ENCODE measurements at places on chromosomes 7 and 10.

GRCh38 chr10:123134915-123135414 lies 805 bp upstream of the HMX3 start:
- no peak for DNase-seq

- DNase-seq, result no peak
Measured at GRCh38 chr7:636396-636795, 90.1 kb upstream of the DNAAF5 start.

DNA sequence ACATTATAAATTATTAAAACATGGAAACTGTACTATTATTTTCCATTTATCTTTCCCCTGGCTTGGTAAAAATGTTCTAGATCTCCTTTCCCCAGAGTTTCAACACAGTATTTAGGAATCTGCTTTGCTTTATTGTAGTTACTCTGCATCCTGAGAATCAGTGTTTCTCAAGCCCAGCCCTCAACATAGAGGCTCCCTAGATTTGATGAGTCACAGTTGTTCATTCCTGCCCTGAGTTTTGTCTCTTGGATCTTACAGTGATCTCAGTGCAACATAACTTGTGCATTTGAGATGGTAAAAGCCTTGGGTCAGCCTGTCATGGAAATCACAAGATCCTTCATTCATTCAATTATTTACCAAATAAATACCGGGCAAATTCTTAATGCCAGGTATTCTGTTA lies 63.0 kb downstream of the VAX1 start:
- DNase-seq, result no peak

DNA sequence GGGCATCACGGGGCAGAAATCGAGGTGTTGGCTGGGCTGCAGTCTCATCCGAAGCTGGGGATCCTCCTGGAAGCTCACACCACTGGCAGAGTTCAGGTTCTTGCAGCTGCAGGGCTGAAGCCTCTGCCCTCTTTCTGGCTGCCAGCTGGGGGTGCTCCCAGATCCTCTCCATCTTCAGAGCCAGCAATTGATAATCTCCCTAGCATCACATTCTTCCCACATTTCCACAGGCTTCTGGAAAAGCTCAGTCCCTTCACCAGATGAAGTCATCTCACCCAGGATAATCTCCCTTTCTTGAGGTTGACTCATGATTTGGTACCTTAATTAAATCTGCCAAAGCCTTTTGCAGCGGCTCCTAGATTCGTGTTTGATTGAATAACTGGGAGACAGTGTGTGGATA lies 55.2 kb downstream of the NRP1 start:
- DNase-seq, result no peak

DNA sequence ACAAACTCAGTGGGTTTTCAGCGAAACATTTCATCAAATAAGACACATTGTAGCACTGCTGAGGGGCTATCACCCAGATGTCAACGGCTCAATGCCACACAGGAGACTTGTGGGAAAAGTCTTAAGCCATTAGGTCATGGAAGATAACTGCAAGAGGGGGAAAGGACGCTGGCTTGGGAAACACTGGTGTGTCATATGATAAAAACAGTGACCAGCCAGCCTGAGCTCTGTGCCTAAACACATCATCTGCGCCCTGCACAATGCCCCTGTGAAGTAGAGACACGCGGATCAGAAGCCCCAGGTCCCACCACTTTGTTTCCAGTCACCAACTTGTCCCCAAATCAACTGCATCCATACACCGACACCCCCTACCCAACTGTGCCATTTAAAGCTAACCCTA lies 116.7 kb downstream of the TNS3 start:
- no peak for DNase-seq

DNA sequence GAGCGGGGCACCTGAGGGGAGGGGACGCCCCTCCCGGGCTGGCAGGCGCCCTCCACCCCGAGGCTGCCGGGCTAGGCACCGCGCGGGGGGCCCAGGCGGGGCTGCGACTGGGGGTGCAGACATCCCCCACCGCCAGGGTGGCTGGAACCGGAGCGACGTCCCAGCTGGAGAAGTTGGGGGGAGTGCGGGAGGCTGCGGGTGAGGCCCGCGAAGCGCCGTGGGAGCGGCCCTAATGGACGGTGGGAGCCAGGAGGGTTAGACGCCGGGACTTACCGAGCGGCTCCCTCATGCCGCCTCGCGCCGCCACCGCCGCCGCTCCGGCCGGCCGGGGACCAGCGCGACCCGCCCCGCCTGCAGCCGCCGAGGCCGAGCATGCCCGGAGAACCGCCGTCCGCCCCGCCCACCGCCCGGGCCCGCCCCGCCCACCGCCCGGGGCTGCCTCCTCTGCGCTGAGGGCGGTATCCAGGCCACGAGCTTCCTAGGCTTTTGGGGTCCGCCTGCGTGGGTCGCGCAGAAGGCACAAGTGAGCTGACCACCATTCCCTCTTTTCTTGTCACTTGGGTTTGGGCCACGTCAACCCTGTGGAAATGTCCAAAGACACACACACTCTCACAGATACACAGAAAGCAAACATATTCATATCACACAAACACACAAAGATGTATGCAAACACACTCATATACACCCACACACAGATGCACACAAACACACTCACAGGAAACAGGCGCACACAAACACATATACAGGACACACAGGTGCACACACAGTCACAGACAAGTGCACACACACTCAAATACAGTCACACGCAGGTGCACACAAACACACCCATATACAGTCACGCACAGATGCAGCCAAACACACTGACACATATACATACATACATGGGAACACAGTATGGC lies at the start of gene JCAD:
Gene JCAD, minus strand, starts transcription at position 378 of the 899 bp plus-strand sequence. CDS start 11,774 bp downstream, outside the sequence.
- DNase-seq, result no peak

GRCh38 chr10:86671419-86671818 lies 3.1 kb downstream of the LDB3 start:
- no peak for DNase-seq

- no peak for DNase-seq
Measured at GRCh38 chr7:110442381-110442837, 648.5 kb upstream of the LRRN3 start.

- no peak for DNase-seq
Measured at GRCh38 chr7:18212758-18213157, 185.1 kb upstream of the PRPS1L1 start.

DNA sequence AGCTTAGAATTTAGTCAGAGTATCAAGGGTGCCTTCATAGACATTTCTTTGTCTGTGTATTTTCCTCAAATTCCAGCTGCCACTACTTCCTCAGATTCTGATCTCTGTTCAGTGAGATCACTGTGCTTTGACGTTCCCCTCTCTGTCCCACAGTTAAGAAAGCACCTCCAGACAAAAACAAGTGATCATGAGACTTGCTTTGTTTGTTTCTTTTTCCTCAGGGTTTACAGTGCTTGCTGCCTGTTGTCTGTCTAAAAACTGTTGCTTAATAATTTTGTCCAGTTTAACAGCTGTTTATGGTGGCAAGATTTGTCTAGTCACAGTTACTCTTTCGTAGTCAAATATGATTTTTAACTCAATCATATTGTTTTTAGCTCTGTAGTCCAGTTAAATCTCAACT lies 29.1 kb downstream of the TRUB1 start:
- DNase-seq, result no peak

DNA sequence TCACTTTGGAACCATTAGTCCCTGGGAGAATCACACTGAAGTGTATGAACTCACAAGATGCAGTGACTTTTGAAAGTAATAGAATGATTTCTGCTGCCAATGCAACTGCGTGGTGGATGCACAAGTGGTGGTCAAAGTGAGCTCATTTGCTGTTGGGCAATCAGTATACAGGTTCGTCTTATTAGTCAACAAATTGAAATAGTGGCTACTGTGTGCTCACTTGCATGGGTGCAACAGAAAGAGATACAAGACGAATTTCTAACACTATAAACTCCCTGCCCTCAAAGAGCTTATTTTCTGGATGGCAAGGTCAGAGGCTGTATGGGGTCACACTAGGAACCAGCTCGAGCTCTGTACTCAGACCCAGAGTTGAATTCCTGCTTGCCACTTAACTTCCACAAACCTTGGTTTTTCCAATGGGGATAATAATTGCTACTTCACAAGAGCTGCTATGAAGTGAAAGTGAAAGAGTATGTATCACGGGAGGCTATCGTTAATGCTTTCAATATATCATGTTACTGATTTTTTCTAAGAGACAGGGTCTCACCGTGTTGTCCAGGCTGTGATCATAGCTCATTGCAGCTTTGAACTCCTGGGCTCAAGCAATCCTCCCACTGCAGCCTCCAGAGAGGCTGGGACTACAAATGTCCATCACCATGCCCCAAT lies 8.3 kb upstream of the BCL7B start:
- DNase-seq, result no peak

- no peak for DNase-seq
Measured at GRCh38 chr10:93406364-93407145, 75.6 kb downstream of the MYOF start.

- DNase-seq, result no peak
Measured at GRCh38 chr7:155206318-155207020, 91.2 kb upstream of the INSIG1 start.

GRCh38 chr10:31087011-31087410 lies 55.3 kb upstream of the ZNF438 start:
- DNase-seq, result no peak

DNA sequence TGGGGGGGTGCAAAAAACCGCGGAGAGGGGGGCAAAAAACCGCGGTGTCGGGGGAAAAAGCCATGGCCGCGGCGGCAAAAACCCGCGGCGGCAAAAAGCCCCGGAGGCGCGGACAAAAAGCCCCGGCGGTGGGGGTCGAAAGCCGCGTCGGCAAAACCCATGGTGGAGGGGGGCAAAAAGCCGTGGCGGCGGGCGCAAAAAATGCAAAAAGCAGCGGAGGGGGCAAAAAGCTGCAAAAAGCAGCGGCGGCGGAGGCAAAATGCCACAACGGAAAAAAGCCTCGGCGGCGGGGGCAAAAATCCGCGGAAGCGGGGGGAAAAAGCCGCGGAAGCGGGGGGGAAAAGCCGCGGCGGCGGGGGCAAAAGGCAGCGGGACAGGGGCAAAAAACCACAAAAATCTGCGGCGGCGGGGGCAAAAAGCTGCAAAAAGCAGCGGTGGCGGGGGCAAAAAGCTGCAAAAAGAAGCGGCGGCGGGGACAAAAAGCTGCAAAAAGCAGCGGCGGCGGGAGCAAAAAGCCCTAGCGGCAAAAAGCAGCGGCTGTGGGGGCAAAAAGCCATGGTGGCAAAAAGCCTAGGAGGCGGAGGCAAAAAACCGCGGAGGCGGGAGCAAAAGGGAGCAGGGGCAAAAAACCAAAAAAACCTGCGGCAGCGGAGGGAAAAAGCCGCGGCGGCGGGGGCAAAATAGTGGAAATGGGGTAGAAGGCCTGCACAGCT lies 418.9 kb downstream of the ZNF716 start:
- DNase-seq, result no peak

- no peak for DNase-seq
Measured at GRCh38 chr7:151187409-151188251, 580 bp upstream of the ASB10 start.

DNA sequence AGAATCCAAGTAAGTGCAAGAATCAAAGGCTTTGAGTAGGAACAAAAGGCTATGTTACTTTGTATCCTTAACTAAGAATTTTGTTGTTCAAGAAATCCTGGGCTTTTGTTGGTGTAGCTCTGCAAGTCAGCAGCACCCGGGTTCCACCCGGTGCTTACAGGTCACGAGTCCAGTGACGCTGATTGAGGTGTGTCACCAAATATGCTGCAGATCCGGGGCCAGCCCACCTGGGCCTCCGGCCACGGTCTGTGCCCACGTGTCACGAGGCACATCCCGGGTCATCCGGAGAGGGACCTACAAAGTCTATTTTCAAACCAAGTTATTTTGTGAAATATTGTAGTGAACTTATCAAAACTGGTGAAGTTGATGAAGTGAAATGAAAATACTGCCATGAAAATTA lies 103.1 kb downstream of the MGMT start:
- DNase-seq, result no peak

DNA sequence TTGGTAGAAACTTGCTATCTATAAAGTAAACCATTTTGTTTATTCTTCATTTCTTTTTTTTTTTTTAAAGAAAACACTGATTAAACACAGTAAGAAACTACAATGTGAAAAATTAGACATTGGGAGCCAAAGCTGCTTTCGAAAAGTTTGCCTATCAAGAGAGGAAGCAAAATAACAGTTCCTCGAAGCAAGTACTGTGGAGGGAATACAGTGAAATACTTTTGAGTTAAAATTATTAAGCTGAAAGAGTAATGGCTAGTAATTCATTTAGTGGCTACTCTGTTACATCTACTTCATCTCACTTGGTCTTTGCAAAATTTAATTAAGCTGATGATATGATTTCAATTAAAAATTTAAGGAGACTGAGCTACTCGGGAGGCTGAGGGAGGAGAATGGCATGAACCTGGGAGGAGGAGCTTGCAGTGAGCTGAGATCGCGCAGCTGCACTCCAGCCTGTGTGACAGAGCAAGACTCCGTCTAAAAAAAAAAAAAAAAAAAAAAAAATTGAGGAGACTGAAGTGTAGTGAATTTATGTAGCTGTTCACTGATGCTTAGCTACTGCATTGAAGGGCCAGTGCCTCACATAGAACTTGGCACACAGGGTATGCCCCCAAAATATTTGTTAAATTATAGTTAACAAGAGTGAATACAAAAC lies 982.1 kb upstream of the MBL2 start:
- no peak for DNase-seq

GRCh38 chr10:79248341-79249185 lies 98.7 kb upstream of the PPIF start:
- DNase-seq, result no peak

- DNase-seq, result no peak
Measured at GRCh38 chr7:15123901-15124300, 221.3 kb upstream of the DGKB start.

GRCh38 chr7:157027568-157028198 lies 17.2 kb upstream of the MNX1 start:
- no peak for DNase-seq

GRCh38 chr7:2509298-2509906 lies 10.2 kb upstream of the LFNG start:
- DNase-seq, result no peak
